Bronchial epithelial cell (primary cell): ENCODE measurements at places on chromosomes 16 and 17. TPM values are rescaled to one million over a fixed set of nuclear protein-coding genes. Genes with fewer than 3 reads are reported as not detected.

SLC38A8 gene
- not detected in 2 replicates for total RNA-seq

GRCh38 chr17:2900842-2901241, 104.6 kb downstream of the RAP1GAP2 start:
- no peak for DNase-seq

DNAH17 gene
- under 0.01 TPM in 1 of 2 replicates, not detected in the other for total RNA-seq

DNA sequence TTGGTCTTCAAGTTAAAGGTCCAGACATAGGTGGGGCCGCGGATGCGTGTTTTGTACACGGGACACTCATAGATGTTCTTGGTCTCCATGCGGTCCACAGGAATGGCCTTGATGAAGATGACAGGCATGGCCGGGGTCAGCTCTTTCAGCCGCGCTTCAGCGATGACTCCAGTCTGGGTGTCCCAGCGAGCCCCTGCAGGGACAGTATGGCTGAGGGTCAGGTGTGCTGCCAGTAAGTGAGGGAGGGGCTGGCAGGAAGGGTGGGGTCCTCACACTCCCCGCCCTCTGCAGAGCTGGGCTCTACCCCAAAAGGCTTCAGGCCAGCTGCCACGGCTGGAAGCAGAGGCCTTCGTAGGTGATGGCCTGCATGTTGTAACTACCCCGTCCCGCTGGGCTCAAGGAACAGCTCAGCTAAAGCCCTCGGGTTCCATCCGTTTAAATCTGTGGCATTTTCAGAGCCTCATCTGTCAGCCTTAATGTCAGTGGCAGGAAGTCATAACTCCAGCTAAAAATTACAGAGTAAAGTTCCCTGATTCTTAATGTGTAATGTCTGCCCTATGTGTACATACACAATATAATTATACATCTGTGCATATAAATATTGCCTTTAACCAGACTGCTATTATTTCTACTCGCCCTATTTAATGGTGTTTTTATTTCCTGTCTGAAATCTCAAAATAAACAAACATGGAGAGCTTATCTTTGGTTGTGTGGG, 45.7 kb downstream of the PGS1 start:
- DNase-seq: no peak

DNA sequence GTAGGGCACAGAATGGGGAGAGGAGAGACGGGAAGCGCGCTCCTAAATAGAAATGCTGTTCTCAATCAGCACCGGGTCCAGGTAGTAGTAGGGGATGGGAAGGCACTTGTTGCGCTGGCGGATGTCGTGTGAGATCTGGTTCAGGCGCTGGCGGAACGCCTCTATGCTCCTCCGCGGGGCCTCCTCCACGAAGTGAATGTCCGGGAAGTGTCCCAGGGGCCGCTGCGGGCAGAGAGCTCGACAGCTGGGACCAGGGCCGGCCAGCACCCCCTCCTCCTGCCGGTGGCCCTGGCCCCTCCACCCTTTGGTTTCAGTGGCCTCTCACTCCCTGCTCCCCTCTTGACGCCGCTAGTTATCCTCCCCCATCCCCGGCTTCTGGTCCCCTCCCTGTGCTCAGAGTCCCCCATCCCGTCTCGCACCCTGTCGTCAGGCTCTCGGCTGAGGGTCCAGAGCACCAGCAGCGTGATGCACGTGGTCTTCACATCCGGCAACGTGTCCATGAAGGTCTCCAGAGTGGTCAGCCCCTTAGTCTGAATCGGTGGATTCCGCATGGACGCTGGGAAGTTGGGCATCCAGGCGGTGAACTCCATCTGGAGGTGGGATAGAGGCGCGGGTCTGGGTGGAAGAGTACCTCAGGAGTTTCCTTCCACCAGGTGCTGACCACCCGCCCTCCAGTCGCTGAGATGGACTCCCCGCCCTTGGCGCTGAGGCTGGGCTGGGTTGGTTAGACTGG, 14.6 kb downstream of the ALOX12B start:
- DNase-seq: no peak

SARM1 gene
- 0.26 and 0.53 TPM in 2 replicates for total RNA-seq

TEKT5 gene
- 0.26 and 0.53 TPM in 2 replicates for total RNA-seq

DNA sequence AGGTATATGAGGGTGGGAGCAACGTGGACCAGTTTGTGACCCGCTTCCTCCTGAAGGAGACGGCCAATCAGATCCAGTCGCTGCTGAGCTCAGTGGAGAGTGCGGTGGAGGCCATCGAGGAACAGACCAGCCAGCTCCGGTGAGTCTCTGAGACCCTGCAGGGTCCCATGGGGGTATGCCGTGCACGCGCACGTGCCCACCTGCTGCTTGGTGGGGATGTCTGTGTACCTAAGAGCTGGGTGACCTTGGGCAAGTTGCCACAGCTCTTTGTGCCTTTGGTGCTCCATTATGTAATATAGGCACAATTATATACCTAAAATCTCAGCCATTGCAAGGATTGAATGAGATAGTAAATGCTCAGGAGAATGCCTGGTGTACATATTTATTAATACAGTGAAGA, 22.4 kb downstream of the NECAB2 start:
- DNase-seq: no peak

USP43 gene
- 13.4 and 14.2 TPM in 2 replicates for total RNA-seq

- DNase-seq: no peak
Measured at GRCh38 chr17:80948976-80949450, 42.6 kb upstream of the CHMP6 start.

KCTD11 gene
- 24.2 and 26.6 TPM in 2 replicates for total RNA-seq

DNA sequence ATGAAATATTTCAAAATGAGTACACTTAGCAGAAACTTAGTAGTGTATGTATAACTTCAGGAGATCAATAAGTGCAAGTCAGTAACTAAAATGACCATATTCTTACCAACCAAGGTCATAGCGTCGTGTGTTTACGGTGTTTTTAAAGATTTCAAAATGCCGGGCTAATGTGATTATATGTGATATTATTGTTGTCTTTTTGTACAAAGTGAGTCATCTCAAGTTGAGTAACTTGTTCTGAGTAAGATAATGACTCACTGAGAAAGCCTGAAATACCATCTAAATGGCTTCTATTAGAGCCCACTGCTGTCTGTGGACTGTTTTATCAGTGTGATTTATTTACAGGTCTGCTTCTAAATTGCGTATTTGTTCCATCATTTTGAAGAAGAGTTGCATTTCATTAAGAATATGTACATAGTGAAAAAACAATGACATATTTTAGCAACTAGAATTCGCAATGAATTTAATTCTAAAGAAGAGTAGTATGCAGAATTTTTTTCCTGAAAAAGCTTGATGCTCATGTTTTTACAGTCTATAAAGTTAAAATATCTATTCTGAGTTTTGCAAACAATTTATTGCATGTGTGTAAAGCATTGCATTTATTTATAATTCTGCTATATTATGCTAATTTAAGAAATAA, 12.7 kb downstream of the KRT12 start:
- DNase-seq: peak; percentile 93

DNA sequence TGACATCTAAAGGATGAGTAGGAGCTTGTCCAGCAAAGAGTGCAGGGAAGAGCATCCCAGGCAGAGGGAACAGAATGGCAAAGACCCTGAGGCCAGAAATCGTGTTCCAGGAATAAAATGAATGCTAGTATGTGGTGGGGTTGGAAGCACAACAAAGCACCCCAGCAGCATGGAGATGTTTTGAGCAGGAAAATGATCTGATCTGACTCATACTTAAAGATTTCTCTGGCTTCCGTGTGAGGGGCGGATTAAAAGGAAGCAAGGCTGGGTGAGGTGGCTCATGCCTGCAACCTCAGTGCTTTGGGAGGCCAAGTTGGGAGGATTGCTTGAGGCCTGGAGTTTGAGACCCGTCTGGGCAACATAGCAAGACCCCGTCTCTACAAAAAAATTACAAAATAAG, 2.3 kb downstream of the SLC5A11 start:
- peak; percentile 67 for DNase-seq

DNA sequence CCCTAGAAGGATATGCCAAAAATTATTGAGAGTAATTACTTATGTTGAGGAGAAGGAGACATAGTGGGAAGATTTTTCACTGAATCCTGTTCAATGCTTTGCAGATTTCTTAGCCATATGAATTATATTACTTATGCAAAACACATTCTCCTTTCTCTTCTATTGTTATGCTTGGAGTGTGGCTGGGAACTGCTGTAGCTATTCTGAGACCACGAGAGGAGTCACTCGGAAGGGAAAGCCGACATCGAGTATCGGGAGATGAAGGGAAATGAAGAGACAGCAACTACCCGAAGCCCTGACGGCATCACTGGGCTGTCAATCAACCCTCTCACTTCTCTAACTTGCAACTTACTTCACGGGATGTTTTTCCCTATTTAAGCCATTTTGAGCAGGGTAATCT, 39.6 kb downstream of the STX8 start:
- DNase-seq: no peak

- DNase-seq: peak; percentile 92
Measured at GRCh38 chr17:16377941-16378341, 3.0 kb upstream of the UBB start.

DNA sequence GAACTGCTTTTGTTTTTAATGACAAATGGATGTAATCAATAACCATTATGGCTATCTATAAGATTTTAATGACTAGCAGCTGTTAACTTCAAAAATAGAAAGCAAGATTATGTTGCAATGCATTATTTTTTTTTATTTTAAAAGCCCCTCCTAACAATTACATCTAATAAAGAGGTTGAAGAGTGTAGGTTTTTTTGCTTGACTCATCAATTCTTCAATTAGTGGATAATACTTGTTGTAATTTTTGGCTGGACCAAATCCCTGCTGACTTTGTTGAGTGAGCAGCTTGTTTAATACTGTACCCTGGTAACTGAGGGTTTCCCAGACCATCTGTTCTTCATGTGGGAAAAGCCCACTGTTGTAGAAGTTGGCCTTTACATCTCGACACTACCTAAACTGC, 24.2 kb downstream of the KRT25 start:
- no peak for DNase-seq

DNA sequence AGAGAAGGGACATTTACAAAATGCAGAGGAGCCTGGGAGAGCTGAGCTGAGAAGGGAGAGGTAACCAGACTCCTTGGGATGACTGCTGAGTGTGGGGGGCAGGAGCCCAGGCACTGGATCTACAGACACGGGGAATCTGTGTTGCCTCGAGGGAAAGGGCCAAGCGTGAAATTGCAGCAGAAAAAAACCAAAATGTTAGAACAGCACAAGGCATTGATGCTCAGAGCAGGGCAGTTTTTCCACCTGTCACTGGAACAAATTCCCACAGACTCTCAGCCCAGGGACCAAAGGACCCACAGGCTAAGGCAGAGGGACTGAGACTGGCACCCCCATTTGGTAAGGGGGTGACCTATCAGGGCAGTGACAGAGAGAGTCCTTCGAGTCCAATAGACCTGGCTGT, 2.0 kb downstream of the PITPNM3 start:
- no peak for DNase-seq

- peak; percentile 41 for DNase-seq
Measured at GRCh38 chr17:68310152-68310551, 18.9 kb downstream of the ARSG start.

DNA sequence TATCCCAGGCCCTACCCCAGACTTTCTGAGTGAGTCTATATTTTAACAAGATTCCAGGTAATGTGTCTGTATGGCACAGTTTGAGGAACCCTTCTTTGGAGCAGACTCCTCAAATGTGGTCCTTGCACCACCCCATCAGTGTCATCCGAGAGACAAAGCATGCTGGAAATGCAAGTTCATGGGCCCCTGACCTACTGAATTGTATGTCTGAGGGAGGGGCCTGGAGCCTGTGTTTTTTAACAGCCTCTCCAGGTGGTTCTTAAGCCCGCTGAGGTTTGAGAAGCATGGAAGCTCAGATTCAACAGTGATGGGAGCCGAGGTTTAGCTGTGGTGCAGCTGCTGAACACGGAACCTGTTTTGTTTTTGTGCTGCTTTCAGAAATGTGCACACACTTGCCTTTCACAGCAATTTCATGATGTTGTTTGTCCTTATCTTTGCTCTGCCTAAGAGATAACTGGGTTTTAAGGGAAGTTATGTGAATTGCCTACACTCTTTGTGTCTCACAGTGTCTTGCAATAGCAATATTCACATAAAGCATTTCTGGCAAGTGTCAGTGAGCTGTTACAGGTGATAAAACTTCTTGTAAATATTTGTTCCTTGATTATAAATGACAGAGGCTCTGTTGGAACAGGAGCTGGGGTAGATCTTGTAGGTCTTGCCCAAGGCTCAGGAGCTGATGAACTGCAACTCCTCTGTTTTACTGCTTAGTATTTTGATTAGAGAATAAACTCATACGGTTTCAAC, 32.0 kb upstream of the IL34 start:
- no peak for DNase-seq

CMTM4 gene
- total RNA-seq: 73.0 and 83.2 TPM in 2 replicates

CACNG5 gene
- not detected in 2 replicates for total RNA-seq

TBC1D3H gene
- not detected in 2 replicates for total RNA-seq

GRCh38 chr17:78808163-78808562, 26.1 kb upstream of the CYTH1 start:
- DNase-seq: no peak

ZSCAN10 gene
- total RNA-seq: not detected in 2 replicates

ENPP7 gene
- not detected in 2 replicates for total RNA-seq

DNA sequence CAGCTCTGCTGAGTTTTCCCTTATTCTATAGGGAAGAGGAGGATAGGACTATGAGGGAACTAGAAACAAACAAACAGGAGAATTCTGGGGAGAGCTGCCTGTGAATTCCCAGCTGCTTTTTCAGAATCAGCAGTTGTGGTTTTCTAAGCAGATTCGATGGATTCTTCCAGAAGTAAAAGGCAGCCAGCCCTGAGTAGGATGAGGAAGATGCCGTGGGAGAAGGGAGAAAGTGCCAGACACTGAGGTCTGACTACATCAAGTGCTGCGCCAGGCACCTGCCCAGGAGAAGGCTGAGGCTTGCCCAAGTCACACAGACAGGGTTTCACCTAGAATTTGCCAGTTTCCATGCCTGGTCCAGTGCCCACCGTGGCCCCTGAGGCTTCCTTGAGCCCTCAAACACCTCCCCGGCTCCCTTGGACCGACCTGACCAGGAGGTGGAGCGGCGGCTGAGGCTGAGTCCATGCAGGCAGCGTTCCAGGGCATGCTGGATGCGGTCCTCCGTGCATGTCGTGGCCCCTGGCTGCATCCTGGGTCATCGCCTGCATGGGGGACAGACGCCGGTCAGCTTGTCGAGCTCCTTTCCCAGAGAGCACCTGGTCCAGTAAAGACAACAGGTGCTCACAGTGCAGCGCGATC, 43.6 kb upstream of the PIK3R6 start:
- DNase-seq: no peak

- DNase-seq: peak; percentile 79
Measured at GRCh38 chr16:81526199-81526598, 81.6 kb downstream of the CMIP start.
